ENCODE measurements at places on chromosomes 7 and 10. TPM values are rescaled to one million over a fixed set of nuclear protein-coding genes. Genes with fewer than 3 reads are reported as not detected.
A peak's percentile ranks its signal among the peaks of the same experiment; 100 is the strongest.

The OPALIN gene
- 1.4 TPM for total RNA-seq

DNA sequence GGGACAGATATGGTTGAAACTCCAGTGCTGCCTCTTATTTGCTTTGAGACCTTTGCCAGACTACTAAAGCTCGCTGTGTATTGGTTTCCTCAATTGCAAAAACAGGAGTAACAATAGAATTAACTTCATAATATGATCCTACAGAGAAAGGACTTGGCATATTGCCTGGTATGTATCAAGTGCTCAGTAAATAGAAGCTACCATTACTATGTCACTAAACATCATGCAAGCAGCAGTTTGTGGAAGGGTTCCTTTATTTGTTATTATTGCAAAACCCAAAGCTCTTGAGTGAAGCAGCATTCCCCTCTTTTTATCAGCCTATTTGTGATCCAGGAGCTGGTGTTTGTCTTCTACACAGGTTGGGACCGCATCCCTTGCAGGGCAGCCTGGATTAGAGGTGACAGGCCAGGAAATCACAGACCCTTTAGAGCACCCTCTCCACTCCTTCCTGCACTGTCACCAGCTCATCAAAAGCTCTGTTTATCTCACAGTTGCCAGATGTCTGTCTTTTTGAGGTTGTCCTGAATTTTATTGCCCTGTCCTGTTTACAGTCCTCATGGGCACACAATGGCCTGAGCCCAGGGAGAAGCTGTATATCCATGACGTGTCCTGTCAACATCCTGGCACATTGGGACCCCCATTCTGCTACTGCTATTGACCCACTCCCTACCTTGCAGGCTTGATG, 121.5 kb downstream of the SNX10 start:
- no peak for DNase-seq

GRCh38 chr7:76165106-76165972, 36.4 kb upstream of the SRRM3 start:
- DNase-seq: no peak

- DNase-seq: no peak
These were observed 110.0 kb downstream of the PDGFA start for GRCh38 chr7:409339-410281.

DNA sequence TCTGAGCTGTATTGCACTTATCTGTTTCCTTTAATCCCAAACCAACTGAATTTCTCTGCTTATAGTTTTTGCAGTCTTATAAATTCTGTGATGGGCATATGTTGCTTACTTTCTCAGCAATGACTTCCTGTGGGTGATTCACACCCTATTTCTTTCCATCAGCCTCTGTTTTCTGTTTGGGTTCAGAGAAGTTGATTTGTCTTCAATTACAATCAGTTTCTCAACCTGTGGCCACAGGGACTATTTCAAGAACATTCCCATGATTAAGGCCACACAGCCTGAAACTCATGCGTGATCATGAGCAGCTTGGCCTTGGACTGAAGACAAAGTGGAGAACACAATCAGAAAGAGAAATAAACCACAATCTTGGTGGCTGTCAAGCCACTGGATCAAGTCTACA, 1174.6 kb upstream of the C7orf33 start:
- DNase-seq: no peak

- DNase-seq: no peak
These were observed 35.2 kb upstream of the JCAD start for GRCh38 chr10:30094601-30095000.

GRCh38 chr10:51367127-51367526, 292.8 kb downstream of the PRKG1 start:
- DNase-seq: peak; percentile 77

DNA sequence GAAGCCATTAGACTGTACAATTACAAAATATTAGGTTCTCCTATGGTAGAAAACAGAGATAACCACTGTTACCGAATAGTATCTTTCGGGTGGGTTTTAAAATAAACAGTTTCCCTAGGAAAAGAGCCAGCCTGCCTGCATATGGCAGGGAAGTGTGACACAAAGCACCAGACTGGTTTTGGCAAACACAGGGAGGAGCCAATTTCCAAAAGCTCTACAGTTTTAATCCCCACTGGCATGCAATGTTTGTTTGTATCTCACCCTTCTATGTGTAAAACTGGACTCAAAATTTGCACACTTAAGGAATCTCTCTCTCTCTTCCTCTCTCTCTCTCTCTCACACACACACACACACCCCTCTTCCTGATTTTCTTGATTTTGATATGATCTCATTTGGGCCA, 261.7 kb downstream of the ETV1 start:
- no peak for DNase-seq

The SFTPD gene
- not detected for total RNA-seq

GRCh38 chr10:70144372-70145110, 2.0 kb downstream of the TYSND1 start:
- DNase-seq: no peak

GRCh38 chr7:4878336-4879335, 4.9 kb downstream of the RADIL start:
- DNase-seq: no peak

The UBE2H gene
- 87.9 TPM for total RNA-seq

The ADD3 gene
- 64.8 TPM for total RNA-seq

The NUDT13 gene
- 8.4 TPM for total RNA-seq

DNA sequence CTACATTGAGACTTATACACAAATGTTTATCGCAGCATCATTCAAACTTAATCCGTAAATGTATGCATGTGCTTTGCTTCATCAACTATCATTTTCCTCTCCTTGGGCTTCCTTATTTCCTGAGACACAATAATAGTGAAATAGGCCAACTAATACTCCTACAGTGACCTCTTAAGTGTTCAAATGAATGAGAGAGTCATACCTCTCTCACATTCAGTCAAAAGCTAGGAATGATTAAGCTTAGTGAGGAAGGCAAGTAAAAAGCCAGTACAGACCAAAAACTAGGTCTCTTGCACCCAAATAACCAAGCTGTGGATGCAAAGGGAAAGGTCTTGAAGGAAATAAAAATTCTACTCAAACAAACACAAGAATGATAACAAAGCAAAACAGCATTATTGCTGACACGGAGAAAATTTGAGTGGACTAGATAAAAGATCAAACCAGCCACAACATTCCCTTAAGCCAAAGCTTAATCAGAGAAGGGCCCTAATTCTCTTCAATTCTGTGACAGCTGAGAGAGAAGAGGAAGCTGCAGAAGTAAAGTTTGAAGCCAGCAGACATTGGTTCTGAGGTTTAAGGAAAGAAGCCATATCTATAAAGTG, 72.3 kb downstream of the GLCCI1 start:
- DNase-seq: no peak

GRCh38 chr10:65342245-65342644, 1583.6 kb upstream of the LRRTM3 start:
- DNase-seq: no peak

The ALOX5 gene
- 19.3 TPM for total RNA-seq

DNA sequence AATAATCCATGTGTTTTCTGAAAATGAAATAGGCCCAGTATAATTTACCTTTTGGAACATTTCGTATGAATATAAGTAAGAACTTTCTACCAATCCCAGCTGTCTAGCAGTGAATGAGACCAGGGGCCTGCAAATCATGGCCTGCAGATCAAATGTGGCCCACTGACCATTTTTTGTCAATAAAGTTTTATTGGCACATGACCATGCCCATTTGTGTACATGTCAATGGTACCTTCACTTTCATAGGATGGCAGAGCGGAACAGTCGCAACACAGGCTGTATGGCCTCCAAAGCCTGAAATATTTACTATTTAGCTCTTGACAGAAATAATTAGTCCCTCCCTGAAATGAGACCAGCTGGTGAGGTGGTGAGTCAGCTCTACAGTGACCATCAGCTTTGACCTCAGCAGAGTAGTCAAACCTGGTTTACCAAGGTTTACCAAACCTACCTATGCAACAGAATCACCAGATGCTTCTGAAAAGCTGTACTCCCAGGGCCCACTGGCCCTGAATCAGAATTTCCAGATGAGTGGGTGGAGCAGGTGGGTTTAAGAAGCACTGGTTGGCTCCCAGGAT, 13.8 kb upstream of the C10orf90 start:
- no peak for DNase-seq

DNA sequence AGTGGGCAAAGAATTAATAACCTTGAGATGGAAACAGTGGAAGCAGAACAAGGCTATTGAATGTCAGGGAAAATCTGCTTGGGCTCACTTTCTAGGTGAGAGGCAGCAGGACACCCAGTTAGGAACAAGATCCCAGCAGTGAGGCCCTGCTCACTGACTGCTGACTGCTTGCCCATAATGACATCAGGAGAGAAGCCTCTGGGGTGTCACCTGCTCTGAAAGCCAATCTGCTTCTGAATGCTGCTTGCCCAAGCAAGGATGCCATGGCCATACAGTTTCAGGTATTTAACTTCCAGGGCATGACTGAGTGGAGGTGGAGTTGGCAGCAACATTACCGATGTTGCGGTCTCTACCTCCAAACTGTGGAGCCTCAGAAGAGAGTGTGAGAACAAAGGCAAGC, 11.7 kb upstream of the WAPL start:
- DNase-seq: no peak

GRCh38 chr10:102832987-102833386, 4.2 kb downstream of the CYP17A1 start:
- DNase-seq: no peak

The RBP3 gene
- 2.2 TPM for total RNA-seq

DNA sequence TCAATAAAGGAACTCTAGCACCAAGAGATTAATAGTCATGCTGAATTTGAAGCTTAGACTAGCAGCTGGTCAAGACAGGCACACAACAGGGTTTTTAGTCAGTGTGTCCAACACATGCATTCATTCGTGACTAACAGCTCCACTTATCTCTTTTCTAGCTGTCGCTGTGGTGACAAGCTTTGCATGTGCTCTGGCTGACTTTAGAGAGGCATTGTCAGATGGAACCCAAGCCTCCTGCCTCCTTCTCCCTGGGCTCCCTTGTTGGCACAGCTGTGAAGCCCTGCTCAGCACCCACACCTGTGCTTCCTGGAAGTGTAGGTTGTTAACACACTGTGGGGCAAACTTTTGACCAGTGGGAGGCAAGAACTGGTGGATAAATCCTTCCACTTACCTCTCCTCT, 9.8 kb upstream of the AGK start:
- DNase-seq: no peak

The PI4K2A gene
- total RNA-seq: 11.6 TPM

DNA sequence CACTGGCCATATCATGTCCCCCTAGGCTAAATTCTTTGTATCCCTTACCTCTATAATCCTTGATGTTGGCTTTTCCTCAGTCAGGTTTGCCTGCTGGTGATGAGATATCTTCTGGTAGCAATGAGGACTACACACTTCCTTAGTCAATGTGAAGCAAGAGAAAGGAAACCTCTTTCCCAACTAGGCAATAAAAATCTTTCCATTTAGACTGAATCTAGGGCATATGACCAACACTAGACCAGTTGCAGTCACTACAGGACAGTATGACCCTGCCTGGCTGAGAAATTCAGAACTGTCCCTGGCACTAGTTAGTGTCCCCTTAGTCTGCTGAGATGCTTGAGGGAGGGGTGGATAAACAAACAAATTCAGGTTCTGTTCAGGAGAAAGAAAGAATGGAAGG, 142.6 kb downstream of the RNLS start:
- no peak for DNase-seq

The INSYN2A gene
- 3.9 TPM for total RNA-seq

DNA sequence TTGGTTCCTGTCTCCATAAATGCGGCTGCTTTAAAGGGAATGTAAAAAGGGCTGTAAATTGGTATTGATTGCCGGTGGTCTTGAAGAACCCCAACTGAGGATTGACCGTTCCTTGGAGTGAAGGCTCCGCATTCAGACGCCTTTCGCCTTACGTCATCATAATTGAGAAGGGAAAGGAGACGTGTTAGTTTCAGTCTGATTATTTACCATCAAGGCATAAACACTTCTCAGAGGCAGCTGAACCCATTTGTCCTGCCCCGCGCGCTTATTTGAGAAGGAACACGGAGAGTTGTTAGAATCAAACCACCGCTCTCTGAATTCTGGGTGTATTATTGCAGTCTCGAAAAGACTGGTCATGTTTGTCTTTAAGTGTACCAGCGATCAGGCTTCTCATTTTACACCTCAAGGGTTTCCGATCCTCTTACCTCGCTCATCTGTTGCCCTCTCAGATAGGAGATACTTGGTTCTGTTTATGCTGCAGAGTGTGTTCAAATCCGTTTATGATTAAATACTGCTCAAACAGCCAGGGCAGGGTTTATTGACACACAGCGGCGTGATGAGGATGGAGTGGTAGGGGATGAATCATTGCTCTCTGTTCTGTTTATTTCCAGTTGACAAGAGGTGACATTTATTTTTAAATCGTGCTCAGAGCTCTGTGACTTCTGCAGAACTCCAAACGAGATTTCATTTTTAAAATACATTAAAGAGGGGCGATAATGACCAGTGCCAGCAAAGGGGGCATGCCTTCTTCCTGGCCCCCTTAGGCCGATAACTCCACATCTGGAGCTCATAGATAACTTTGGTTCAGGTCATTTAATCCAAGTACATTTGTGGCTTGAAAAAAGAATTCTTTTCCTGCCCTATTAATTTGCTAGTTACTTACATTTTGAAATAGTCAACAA, 30.4 kb downstream of the FOXK1 start:
- DNase-seq: no peak

DNA sequence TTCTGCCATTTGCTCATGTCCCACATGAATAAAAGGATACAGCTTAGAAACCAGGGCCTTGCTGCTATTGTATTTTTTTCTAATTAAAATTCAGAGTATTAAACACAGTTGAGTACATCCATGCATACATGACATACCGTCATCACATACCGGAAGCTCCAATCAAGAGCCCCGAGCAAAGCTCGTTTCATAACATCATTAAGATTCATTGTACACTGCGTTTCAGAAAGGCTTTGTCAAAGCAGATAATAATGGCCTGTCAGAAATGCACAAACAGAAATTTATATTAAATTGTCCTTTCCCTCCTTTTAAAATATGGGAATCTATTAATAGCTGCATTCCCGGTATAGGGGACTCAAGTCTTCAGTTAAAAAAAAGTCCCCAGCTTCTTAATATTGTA, 103.4 kb downstream of the PRTFDC1 start:
- DNase-seq: no peak

DNA sequence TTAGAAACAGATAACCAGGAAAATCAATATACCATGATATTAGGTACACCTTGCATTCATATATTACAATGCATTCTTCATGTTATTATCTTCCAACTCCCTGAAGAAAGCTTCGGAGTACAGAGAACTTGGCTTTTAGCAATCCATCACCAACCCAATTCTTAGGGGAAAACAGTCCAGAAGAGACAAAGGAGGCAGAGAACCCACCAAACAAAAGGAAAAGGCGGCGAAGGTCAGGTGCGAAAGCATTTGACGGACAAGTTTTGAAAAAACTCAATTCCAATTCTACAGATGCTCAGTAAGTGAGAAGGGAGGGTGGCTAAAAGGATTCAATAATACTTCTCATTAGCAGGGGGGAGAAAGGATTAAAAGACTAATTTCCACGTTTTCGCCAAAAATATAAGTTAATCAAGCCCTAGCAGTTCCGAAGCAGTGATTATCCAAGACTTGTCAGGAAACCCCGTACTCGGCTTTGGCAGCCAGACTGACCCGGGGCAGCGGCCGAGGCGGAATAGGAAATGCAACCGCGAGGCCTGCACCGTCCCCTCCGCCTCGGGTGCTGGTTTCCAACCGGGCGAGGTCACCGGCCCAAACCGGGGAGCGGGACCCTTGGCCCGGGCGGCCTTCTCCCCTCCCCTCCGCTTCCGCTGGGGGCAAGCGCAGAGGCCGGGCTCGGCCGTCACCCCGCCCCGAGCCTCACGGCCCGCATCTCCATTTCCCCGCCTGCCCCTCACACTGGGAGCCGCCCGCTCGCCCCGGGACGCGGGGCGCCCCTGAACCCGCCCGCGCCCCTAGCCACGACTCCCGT, 747 bp downstream of the GDI2 start:
- DNase-seq: peak; percentile 41
